ENCODE measurements at places on chromosomes 16 and 17.

DNA sequence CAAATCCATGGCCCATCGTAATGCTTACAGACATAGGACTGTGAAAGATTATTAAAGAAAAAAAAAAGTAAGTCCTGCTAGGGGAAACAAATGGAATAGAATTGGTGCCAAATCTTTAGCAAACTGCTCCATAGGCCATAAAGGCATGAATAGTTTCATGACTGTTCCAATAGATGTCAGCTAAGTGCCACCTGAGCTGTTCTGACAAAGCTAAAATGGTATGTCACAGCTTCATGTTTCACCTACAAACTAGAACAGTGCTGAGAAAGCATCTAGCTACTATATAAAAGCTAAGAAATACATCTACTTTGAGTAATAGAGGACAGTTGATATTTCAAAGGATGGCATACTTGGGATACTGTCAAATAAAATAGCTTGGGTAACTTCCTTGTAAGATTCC is 771.6 kb upstream of the CA10 start:
- DNase-seq: no peak

- DNase-seq: no peak
Measured at GRCh38 chr17:82217120-82217529, 4.5 kb upstream of the CCDC57 start.

DNA sequence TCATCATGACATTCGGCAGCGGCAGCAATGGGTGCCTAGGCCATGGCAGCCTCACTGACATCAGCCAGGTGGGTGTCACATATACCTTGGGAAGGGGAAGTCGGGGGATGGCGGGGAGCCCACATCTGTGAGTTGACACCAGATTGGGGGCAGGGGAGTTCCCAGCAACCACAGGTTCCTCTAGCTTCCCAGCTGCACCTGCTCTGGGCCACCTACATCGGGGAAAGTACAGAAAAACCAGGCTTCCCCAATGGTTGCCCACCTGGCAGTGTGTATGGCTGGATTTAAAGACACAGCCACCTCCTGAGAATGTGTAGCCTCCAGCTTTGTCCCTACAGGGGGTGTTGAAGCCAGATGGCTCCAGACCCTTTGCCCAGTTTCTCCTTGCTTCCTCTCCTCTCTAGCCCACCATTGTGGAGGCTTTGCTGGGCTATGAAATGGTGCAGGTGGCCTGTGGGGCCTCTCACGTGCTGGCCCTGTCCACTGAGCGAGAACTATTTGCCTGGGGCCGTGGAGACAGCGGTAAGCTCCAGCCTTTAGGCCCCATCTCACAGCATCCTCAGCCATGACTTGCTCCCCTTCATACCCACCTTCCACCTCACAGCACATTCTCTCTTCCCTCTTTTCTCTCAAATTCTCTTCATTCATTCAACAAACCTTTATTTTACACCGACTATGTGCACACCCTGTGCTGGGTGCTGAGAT is 5.0 kb upstream of the TRAF4 start:
- no peak for DNase-seq

- no peak for DNase-seq
Measured at GRCh38 chr17:57512691-57513090, 232.4 kb downstream of the CCDC182 start.

GRCh38 chr17:55200904-55201303 is 63.9 kb upstream of the HLF start:
- no peak for DNase-seq

DNA sequence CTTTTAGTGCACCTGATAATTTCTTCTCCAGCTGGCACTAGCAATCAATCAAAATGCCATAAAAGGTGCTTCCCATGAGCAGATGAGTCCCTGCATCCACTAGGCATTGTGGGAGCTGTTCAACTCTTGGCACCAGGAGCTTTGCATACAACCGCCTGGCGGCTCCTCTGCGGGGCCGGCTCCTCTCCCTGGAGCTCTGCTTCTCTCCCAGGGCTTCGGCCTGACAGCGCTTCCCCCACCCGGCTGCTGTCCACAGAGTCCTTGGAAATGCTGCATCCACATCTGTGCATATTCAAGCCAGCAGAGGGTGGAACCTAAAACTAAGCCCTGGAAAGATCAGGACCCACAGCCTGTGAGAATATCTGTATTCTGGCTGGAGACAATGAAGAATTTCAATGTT is 62.9 kb downstream of the LMF1 start:
- peak; percentile 34 for DNase-seq

- no peak for DNase-seq
Measured at GRCh38 chr17:1645207-1646171, at the start of gene SCARF1. TSS of gene SCARF1 (minus strand) at chr17:1645732. CDS start at chr17:1645697, 35 bp downstream.

All from NCI-H526 treated with DMSO at 0.1 percent for 48 hours (cell line).